ENCODE measurements at places on chromosomes 6 and 20.
A peak's percentile ranks its signal among the peaks of the same experiment; 100 is the strongest.

DNA sequence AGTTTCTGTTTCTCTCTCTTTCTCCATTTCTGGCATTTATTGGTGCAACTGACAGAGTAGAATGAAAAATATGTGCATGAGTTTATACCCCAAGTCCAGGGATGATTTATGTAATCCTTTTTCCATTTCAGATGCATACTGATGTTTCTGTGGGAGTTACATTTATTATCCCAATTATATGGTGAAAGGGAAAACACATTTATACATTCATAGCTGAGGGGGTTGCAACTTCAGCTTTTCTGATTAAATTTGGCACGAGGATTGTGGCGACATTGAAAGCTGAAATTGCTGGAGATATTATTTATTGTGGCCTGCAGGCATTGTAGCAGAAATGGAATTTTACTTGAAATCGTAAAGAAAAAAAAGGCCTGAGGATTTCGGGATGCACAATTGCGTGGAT lies 31.5 kb upstream of the FNDC1 start:
- no peak for DNase-seq

- no peak for DNase-seq
Observed at GRCh38 chr20:49270177-49270576, 7.7 kb downstream of the ZNFX1 start.

DNA sequence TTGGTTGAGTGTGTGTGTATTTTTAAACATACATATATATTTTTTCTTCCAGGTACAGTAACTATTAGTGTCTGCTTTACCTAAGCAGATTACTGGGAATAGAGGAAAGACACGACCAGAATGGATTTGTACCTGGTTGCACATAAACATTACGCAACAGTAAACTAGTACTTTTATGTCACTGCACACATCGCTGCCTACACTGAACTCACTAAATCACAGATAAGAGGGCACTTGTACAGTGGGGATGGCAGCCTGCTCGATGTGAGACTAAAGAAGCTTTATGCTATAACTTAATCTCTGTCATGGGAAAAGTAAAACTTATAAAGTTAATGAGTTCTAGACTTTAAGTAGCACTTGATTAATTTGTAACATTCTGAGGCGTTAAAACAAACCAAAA lies 89.5 kb upstream of the SIM1 start:
- DNase-seq, result no peak

DNA sequence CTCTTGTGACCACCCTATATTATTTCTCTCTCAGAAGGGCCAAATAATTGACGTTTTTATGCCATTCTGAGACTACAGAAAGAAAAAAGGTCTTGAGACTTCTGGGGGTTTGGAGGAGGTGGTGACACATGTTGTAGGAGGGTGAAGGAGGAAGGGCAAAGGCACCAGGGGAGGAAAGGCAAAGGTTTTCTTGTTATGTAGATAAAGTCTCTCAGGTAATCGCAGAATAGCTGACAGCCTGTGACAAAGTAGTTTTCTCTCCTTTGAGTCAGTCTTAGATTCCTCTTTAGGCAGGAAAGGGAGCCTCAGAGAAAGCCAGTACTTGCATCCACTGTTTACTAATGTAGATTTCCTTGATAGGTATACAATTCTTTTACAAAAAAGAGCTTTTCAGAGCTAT lies 23.6 kb downstream of the OR2B2 start:
- no peak for DNase-seq

GRCh38 chr20:311609-312008 lies 13.7 kb upstream of the SOX12 start:
- DNase-seq, result no peak

GRCh38 chr6:137659871-137660270 lies 165.7 kb upstream of the OLIG3 start:
- no peak for DNase-seq

DNA sequence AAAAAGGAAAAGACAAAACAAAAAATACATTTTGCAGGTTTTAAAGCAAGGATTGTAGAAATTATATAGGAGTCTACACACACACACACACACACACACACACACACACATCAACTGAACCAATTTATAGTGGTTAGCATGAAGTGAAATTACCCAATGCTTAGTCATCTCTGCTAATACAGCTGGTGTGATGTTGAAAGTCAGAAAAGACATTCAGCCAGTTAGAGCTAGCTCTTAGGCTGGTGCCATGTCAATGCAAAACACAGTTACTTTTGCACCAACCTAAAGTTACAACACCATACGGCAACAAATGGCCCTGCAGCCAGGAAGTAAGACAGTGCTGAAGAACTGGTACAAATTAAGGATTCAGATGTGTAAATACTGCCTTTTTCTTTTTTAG lies 15.2 kb downstream of the FAM210B start:
- DNase-seq, result peak; percentile 83

- DNase-seq, result no peak
Observed at GRCh38 chr20:58188527-58188926, 39.9 kb downstream of the ANKRD60 start.

DNA sequence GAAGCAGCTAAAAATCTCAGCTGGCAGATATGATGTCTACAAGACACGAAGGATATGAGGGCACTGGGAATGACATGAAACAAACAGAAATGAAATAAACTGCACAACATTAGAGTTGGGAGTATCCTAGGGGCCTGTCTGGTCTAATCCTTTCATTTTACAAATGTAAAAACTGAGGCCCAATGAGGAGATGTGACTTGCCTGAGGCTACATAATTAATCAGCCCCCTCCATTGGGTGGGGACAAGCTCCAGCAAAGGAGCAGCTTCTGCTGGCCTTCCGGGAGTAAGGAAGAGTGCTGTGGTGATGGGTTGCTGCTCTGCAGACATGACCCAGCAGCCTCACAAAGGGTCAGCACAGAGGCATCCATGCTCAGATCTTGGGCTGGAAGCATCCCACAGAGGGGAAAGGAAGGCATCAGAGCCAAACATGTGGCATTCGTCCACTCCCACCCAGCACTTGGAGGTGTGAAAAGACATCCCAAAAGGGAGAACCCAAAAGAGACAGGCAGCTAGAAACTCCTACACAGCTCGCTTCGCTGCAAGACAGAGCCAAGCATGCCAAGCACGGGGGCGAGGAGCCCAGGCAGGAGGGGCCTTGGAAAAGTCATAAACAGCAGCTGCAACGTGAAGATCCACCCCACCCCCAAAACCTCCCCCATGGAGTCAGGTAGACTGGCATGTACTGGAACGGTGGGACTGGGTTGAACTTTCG lies 183.7 kb downstream of the UNC5CL start:
- no peak for DNase-seq

- no peak for DNase-seq
Observed at GRCh38 chr6:35228481-35228880, 14.7 kb downstream of the SCUBE3 start.

DNA sequence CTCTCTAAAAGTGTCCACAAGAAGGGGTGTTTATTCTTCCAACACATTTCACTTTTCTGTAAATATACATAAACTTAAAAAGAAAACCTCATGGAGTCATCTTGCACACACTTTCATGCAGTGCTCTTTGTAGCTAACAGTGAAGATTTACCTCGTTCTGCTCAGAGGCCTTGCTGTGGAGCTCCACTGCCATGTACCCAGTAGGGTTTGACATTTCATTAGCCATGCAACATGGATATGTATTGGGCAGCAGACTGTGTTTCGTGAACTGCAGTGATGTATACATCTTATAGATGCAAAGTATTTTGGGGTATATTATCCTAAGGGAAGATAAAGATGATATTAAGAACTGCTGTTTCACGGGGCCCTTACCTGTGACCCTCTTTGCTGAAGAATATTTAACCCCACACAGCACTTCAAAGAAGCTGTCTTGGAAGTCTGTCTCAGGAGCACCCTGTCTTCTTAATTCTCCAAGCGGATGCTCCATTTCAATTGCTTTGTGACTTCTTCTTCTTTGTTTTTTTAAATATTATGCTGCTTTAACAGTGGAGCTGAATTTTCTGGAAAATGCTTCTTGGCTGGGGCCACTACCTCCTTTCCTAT lies 17.9 kb downstream of the IRF4 start:
- DNase-seq, result no peak

- DNase-seq, result no peak
Observed at GRCh38 chr6:163152701-163153100, 261.8 kb upstream of the QKI start.

DNA sequence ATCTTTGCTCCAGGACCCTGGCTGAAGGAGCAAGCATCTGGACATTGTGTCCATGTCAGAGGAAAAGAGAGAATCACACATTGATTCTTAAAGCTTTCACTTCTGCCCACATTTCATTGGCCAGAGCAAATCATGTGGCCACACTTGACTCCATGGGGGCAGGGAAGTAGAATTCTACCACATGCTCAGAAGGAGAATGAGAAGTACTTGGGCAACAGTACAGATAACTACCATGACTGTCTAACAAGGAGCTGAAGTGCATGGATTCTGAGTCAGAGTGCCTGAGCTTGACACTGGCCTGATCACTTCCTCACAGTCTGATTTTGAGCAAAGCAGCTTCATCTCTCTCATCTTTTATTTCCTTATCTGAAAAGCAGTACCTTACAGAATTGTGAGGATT lies 38.6 kb downstream of the GHRH start:
- peak; percentile 90 for DNase-seq

GRCh38 chr6:129243377-129243776 lies 360.4 kb downstream of the LAMA2 start:
- no peak for DNase-seq

- DNase-seq, result no peak
Observed at GRCh38 chr6:119890470-119890869, 540.9 kb upstream of the MAN1A1 start.

- DNase-seq, result no peak
Observed at GRCh38 chr6:37972994-37973757, 153.6 kb downstream of the ZFAND3 start.

GRCh38 chr20:45341939-45342854 lies 6.0 kb downstream of the SDC4 start:
- no peak for DNase-seq

- DNase-seq, result no peak
Observed at GRCh38 chr6:135021310-135022049, 33.1 kb downstream of the HBS1L start.

DNA sequence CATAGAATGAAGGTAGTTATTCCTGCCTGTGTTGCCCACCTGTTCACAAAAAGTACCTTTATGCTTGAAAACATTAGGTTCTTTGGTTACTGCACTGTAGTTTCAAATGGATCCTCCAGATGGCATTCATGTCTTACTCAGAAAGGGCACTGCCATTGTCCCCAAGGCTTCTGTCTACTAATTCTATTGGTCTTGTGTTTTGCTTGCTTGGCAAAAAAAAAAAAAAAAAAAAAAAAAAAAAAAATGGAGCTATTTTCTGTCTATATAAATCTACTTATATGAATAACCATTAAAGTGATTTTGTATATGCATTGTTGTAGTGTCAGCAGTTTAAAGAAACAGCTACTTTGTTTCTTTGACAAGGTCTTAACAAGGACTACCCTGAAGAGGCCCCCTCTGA lies 12.7 kb upstream of the EFHC1 start:
- peak; percentile 80 for DNase-seq

- DNase-seq, result no peak
Observed at GRCh38 chr6:18115356-18115755, 7.1 kb downstream of the NHLRC1 start.
